ENCODE measurements at places on chromosomes 16 and 17. TPM values are rescaled to one million over a fixed set of nuclear protein-coding genes. Genes with fewer than 3 reads are reported as not detected.

Gene KLHL10
- polyA plus RNA-seq, result 0.33 TPM

Gene MT1M
- not detected for polyA plus RNA-seq

Gene B3GNT9
- polyA plus RNA-seq, result 9.8 TPM

Gene CD300LB
- 0.20 TPM for polyA plus RNA-seq

Gene SEPTIN1
- polyA plus RNA-seq, result 3.1 TPM

Gene GRB7
- 58.0 TPM for polyA plus RNA-seq

Gene HBQ1
- polyA plus RNA-seq, result 0.67 TPM

Gene RPA1
- polyA plus RNA-seq, result 131 TPM

Gene IRF8
- 5.8 TPM for polyA plus RNA-seq

Gene PPL
- polyA plus RNA-seq, result 29.3 TPM

Gene PPP1R1B
- 13.0 TPM for polyA plus RNA-seq

Gene NT5M
- polyA plus RNA-seq, result 6.6 TPM

Gene MT3
- polyA plus RNA-seq, result 0.85 TPM

Gene SCN4A
- polyA plus RNA-seq, result 1.3 TPM

Gene CD7
- 0.42 TPM for polyA plus RNA-seq

Gene TBL3
- polyA plus RNA-seq, result 44.0 TPM

Gene SMIM22
- polyA plus RNA-seq, result 9.0 TPM

Gene TAC4
- polyA plus RNA-seq, result 0.82 TPM

Gene NLRC5
- polyA plus RNA-seq, result 4.2 TPM

Gene ACSM3
- 101 TPM for polyA plus RNA-seq

Gene ABCC12
- polyA plus RNA-seq, result 0.13 TPM

Measured in renal cortex interstitium (tissue), 15 donors.